Panc1 (cell line): ENCODE measurements at places on chromosomes 1 and 21. TPM values are rescaled to one million over a fixed set of nuclear protein-coding genes. Genes with fewer than 3 reads are reported as not detected.

SPATA45 gene
- not detected for total RNA-seq

WDR64 gene
- total RNA-seq: not detected

RXFP4 gene
- 8.0 TPM for total RNA-seq

TBX15 gene
- 1.9 TPM for total RNA-seq

SPOCD1 gene
- 0.54 TPM for total RNA-seq

AGO3 gene
- 39.4 TPM for total RNA-seq

NR1I3 gene
- not detected for total RNA-seq

NUP133 gene
- 39.5 TPM for total RNA-seq

KLHDC8A gene
- 0.31 TPM for total RNA-seq

MUL1 gene
- 39.4 TPM for total RNA-seq

S1PR1 gene
- total RNA-seq: 0.41 TPM

SRSF10 gene
- total RNA-seq: 137 TPM

AZIN2 gene
- total RNA-seq: 2.4 TPM

PLPPR4 gene
- not detected for total RNA-seq

EEIG2 gene
- total RNA-seq: 5.4 TPM

LCE2B gene
- not detected for total RNA-seq

PRDM16 gene
- total RNA-seq: 22.3 TPM

GCSAML gene
- not detected for total RNA-seq

LRP8 gene
- total RNA-seq: 28.6 TPM

CD5L gene
- not detected for total RNA-seq

ST7L gene
- 13.4 TPM for total RNA-seq

A3GALT2 gene
- not detected for total RNA-seq

CFHR2 gene
- not detected for total RNA-seq
